ENCODE measurements at places on chromosomes 2 and 18. TPM values are rescaled to one million over a fixed set of nuclear protein-coding genes. Genes with fewer than 3 reads are reported as not detected.

GRCh38 chr18:63292831-63293683 is 26.5 kb downstream of the BCL2 start:
- DNase-seq = no peak

The EMILIN2 gene
- 2.2 TPM for total RNA-seq

GRCh38 chr18:74278058-74278457 is 13.7 kb downstream of the CYB5A start:
- DNase-seq = no peak

DNA sequence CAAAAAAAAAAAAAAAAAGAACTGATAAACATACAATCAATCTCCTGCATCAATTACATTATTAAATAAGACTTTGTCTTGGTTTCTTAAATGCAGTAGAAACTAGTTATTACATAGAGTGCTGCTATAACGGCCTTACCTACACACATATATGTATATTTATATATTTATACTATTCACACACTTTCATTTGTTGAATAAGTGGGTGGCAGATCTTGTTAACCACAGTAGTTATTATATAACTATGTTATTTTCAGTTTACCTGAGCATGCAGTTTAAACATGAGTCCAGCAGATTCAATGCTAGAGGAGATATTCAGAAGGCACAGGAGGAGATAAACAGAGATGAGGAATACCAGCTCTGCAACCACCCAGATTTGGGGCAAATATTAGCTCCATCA is 81.5 kb upstream of the CD226 start:
- DNase-seq = no peak

GRCh38 chr2:11528228-11528627 is 5.6 kb upstream of the GREB1 start:
- DNase-seq = no peak

- peak; percentile 36 for DNase-seq
Observed at GRCh38 chr2:179340678-179341077, 76.0 kb upstream of the SESTD1 start.

- DNase-seq = no peak
Observed at GRCh38 chr18:23897733-23898132, 116.8 kb upstream of the TTC39C start.

The ARL5A gene
- 74.4 TPM for total RNA-seq

The ZSWIM2 gene
- total RNA-seq = 0.39 TPM

DNA sequence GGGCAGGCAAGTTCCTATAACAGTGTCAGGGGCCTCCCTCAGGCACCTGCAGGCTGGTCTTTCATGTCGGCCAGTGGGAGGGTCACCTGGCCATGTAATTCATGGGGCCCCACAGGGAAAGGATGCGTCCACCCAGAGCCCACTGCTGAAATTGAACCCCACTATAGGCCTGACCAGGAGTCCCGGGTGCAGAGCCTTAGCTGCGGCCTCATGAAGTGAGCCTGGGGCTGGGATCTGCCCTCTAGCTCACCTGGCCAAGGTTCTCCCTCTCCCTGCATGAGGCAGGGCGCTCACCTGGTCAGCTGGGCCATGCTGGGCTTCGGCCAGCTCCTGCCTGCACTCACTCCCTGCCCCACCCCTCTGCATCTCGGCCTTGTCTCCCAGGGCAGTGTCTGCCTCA is 41.1 kb downstream of the C1QL2 start:
- DNase-seq = no peak

DNA sequence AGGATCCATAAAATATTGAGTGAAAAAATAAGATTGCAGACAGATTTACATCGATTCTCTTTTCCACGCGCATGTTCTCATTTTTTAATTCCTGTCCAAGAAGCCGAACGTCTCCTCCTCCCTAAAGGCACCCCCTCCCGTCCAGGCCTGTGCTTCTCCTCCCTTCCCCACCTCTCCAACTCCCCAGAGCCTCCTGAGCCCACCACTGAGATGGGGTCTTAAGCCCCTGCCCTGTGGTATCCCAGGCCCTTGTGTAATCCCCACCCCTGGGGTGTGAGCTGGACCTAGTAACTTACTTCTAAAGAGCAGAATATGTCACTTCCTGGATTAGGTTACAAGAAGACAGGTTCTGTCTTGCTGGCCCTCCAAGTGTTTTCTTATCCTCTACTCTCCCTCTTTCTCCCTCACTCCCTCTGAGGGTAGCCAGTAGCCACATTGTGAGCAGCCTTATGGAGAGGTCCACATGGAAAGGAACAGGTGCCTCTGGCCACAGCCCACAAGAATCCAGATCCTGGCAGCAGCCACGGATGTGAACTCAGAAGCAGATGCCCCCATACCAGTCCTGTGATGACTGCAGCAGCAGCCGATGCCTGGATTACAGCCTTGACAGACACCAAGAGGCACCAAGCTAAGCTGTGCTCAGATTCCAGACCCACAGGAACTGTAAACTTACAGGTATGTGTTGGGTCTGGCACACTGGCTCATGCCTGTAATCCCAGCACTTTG is 39.6 kb upstream of the OTOS start:
- no peak for DNase-seq

DNA sequence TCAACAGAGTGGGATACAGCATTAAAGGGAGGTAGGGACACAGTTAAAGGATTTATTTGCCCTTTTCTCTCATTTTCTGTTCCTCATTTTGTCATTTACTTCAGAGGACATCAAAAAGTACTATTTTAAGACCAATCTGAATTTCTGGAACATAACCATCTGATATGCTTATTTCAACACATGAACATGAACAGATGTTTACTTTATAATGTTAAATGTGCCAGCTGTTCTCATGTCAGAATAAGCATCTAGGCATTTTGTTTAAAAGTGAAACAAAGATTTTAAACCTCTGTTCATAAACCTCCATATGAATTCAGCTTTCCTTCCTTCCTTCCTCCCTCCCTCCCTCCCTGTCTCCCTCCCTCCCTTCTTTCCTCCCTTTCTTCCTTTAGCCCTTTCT is 677.7 kb downstream of the CNTNAP5 start:
- DNase-seq = no peak

- DNase-seq = peak; percentile 88
Observed at GRCh38 chr2:176269319-176270099, at the start of gene MTX2. MTX2 (plus strand) TSS chr2:176269442; CDS start chr2:176269630, 188 bp downstream.

- no peak for DNase-seq
Observed at GRCh38 chr2:180959787-180960186, 20.6 kb upstream of the UBE2E3 start.

DNA sequence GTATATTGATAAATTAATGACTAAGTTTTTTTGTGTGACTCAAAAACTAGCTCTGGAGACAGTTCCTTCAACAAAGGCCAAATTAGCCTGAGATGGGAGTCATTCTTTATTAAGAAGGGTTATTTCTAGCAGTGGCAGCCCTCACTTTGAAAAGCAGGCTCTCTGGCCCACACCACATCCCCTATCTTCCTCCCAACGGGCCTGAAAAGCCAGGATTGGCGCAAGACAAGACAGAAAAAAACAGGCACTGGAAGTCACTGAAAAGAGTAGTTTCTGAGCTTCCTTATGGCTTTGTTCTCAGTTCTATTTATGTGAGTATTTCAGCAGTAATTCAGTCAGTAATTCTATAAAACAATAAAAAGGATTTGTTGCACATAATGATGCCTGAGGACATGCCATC is 149.0 kb downstream of the LAMA3 start:
- DNase-seq = no peak

The POTEI gene
- 1.8 TPM for total RNA-seq

DNA sequence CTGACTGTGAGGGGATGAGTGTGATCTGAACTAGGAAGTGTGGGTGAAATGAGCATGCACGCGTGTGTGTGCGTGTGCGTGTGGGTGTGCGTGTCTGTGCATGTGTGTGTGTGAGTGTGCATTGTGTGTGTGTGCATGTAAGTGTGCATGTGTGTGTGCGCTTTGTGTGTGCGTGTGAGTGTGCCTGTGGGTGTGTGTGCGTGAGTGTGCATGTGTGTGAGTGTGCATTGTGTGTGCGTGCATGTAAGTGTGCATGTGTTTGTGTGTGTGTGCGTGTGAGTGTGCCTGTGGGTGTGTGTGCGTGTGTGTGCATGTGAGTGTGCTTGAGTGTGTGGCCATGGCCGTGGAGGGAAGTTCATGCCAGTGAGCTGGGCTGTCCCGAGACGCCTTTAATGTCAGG is 76.3 kb downstream of the RTP5 start:
- no peak for DNase-seq

The PARD3B gene
- total RNA-seq = 2.0 TPM

The RTP5 gene
- not detected for total RNA-seq

DNA sequence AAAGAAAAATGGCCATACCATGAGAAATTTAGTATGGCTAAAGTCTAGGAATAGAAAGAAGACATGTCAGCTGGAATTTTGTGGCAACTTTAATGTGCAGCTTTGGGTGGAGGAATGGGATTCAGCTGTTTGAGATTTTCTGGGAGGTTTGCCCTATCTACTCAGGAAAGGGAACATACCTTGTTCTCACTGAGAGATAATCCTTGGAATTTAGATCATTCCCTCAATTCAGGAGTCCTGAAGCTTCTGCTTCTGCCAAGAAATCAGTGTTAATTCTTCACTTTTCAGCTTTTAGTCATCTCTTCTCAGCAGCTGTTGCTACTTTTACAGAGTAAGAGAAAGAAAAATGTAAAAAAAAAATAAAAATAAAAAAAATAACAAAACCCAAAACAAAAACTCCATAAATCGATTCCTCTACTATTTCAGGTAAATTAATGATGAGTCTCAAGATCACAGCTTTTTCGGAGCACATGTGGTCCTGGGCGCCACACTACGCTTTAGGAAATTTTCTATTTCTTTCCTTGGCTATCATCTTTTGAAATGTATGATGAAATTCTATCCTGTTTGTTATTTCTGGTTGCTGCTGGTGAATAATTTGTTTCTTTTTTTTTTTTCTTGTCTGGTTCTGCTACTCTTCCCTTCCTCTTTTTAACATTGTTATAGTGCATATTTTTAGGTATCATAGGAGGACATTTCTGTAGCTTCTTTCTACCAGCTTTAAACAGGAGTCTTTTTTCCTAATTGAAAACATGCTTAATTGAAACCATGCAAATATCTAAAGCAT is 18.9 kb upstream of the BAZ2B start:
- no peak for DNase-seq

Measured in neural progenitor cell (in vitro differentiated cells).